ENCODE measurements at places on chromosomes 6 and 20. TPM values are rescaled to one million over a fixed set of nuclear protein-coding genes. Genes with fewer than 3 reads are reported as not detected.

DNA sequence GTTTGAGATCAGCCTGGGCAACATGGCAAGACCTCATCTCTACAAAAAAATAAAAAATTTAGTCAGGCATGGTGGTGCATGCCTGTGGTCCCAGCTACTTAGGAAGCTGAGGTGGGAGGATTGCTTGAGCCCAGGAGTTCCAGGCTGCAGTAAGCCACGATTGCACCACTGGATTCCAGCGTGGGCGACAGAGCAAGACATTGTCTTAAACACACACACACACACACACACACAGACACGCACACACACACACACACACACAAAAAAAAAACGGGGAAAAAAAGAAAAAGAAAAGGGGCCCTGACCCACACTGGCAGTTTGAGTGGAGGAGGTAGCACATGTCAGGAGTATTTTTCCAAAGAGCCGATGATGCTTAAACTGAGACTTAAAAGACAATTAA, 122.2 kb downstream of the AFG1L start:
- DNase-seq = no peak

DNA sequence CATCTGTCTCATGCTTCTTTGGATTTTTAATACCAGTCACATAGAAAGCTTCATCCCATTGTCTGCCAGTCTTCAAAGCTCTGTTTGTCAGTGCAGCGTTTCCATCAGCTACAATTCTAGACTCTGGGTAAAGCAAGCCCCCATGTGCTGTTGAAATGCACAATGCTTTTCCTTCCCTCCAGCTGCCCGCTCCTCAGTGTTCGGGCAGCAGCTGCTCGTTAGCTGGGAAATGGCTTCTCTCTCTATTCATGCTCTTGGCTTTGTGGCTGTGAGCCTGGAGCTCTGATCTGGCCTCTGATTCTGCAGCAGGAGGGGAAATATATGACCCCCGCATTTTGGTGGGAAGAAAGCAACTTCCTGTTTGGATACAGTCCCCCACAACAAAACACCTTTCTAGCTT, 213.0 kb upstream of the CDYL start:
- no peak for DNase-seq

- DNase-seq = peak; percentile 82
These were observed 58.2 kb downstream of the TRIM27 start for GRCh38 chr6:28865401-28866204.

Gene ANKRD6
- 1.7 TPM for total RNA-seq

Gene PRR18
- total RNA-seq = not detected
